ENCODE measurements at places on chromosomes 1 and 21. TPM values are rescaled to one million over a fixed set of nuclear protein-coding genes. Genes with fewer than 3 reads are reported as not detected.

Gene SPATA45
- total RNA-seq: not detected

Gene TMEM269
- total RNA-seq: 0.09 TPM

Gene S1PR1
- 106 TPM for total RNA-seq

Gene SETD4
- total RNA-seq: 30.3 TPM

- peaks cover 5% of the 10 kb centered on the region for H3K4me1 ChIP-seq
- H3K36me3 ChIP-seq: no peaks in the 10 kb centered on the region
These were observed 338.1 kb upstream of the SNX7 start for GRCh38 chr1:98323388-98323787.

DNA sequence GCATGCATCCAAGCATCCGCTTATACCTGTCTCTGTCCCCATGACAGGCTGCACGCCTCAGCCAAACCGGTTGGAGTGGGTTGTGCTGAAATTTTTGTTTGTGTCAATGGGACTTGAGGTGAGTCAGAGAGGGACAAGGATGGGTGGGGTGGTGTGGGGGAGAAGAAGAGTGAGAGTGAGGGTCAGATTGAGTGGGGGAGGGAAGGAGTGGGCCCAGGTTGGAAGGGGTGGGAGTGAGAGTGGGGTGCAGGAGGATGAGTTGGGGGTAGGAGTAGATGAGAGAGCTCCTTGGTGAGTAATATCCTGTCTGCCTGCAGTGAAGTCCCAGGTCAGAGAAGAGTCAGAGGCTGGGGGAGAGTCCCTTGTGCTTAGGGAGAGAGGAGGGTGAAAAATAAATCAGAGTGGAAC is 3.3 kb upstream of the NECTIN4 start:
- no peak overlapping the region for H3K4me3 ChIP-seq
- no peaks in the 10 kb centered on the region for H3K36me3 ChIP-seq
- peaks cover 11% of the 10 kb centered on the region for H3K4me1 ChIP-seq
- H3K27ac ChIP-seq: no peak overlapping the region
- H3K27me3 ChIP-seq: no peaks in the 10 kb centered on the region

DNA sequence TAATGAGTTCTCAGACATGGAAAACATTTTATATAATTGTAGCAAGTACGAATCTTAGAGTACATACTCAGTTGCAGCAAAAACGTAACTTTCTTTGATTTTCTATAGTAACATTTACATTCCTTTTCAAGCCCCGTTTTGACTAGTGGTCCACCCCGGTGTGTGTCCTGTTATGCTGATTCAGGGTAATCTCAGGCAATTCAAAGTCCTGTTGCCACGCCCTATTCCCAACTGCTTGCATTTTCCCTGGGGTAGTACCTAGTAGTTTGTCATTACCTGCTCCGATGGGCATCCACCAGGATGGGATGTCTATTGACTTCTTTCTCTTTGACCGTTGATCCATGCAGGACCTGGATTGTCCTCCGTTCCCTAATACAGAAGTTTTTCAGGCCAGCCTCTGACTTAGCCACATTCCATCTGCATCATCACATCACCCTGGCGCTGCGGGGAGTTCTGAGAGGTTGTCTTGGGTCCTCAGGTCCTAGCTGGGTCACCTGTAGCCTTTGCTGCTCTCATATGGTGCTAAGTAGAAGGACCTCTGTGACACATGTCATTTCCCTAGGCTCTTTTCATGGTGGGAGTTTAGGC is 15.0 kb upstream of the FCAMR start:
- no peaks in the 10 kb centered on the region for H3K36me3 ChIP-seq
- no peak overlapping the region for H3K4me3 ChIP-seq
- DNase-seq: no peak
- peaks cover 3% of the 10 kb centered on the region for H3K27me3 ChIP-seq

DNA sequence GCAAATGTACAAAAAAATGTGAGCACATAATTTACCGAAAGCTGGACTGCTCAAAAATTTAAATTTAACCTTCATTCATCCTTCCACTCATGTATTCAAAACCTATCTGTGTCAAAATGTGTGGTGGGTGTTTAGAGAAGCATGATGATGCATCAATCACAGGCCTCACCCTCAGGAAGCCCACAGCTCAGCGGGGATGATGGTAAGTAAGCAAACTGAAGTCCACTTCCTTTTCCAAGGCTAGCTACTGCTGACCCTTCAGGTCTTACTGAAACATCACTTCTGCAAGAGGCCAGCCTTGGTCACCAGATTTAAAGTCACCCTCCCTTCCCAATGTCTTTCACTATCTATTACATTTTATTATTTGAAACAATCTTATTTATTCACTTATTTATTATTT is 254.5 kb downstream of the DNM3 start:
- H3K27me3 ChIP-seq: no peaks in the 10 kb centered on the region
- no peaks in the 10 kb centered on the region for H3K36me3 ChIP-seq
- DNase-seq: no peak
- H3K4me1 ChIP-seq: peaks cover 2% of the 10 kb centered on the region

DNA sequence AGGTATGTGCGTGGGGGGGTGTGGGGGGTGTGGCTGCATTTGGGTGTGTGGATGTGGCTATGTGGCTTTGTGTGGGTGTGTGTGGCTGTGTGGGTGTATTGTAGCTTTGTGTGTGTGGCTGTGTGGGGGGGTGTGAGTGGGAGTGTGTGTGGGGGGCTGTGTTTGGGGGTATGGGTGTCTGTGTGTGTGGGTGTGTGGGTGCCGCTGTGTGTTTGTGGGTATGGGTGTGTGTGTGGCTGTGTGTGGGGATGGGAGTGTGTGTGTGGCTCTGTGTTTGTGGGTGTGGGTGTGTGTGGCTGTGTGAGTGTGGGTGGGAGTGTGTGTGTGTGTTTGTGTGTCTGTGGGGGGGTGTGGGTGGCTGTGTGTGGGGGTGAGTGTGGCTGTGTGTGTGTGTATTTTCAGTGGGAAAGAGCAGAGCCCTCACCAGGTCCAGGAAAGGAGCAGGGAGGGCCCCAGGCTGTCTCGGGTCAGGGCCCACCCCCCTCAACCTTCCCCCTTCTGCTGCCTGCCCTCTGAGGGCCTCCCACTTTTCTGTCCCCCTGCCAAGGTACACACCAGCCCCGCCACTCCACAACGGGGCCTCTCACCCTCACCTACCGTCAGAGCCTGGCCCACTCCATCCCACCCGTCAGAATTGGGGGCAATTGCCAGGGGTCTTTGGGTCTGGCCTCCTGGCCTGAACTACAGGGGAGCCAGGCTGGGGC is 1.9 kb upstream of the COL8A2 start:
- H3K4me1 ChIP-seq: no peaks in the 10 kb centered on the region
- no peak overlapping the region for H3K4me3 ChIP-seq
- H3K27me3 ChIP-seq: peaks cover 8% of the 10 kb centered on the region
- DNase-seq: no peak
- no peak overlapping the region for H3K27ac ChIP-seq

DNA sequence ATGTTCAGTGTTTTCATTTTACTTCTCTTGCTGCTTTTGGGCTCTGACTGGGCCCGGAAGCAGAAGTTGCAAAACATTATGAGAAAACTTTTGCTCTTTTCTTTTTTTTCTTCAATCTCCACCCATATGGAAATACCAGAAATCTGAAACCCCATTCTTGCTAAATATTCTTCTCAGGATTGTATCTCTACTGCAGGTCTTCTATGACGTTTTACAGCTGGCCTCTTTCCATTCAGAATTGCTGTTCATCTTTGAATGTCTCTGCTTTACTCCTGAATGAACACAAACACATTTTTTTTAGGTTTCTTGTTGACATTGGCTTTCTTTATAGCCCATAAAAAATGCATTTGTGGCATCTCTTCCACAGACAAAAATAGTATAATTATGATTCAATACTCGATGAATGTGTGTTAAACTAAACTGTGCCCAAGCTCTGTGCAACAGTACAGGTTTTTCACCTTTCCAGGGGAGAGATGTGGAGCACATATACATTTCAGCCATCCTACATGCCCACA is 18.8 kb downstream of the PTPRC start:
- H3K4me1 ChIP-seq: peaks cover 5% of the 10 kb centered on the region
- H3K27me3 ChIP-seq: no peaks in the 10 kb centered on the region
- no peak overlapping the region for H3K4me3 ChIP-seq
- H3K27ac ChIP-seq: no peak overlapping the region

GRCh38 chr1:156126630-156127534 is 12.4 kb downstream of the LMNA start:
- H3K27ac ChIP-seq: peak overlapping the region; percentile 95
- no peak overlapping the region for H3K4me3 ChIP-seq
- H3K27me3 ChIP-seq: no peaks in the 10 kb centered on the region
- peaks cover 4% of the 10 kb centered on the region for H3K36me3 ChIP-seq

DNA sequence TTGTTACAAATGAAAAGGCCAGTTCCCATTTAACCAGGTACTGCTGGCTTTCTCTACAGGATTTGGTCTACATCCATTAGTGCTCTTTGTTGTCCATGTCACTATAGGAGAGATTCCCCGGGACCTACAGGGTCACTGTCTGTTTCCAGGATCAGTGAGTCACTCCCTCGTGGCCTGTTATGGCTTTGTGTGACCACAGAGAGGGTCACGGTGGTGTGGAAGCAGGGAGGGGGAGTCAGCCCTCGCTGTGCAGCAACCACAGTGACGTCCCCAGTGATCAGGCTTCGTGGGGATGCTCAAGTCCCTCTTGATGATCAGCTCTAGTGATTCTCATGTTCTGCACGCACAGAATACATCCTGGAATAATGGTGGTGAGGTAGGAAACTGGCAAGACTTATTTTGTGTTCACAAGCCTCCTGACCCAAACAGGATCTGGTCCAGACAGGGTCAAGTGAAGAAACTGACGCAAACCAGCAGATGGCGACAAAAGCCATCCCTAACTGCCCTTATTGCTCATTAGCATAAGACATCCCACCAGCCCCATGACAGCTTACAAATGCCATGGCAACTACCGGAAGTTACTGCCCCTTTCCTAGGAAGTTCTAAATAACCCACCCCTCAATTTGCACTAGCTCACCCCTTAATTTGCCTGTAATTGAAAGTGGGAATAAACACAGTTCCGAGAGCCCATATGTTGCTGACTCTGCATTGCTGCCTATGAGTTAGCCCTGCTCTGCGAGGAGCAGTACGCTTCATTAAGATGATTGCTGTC is 98.5 kb downstream of the DISC1 start:
- no peaks in the 10 kb centered on the region for H3K4me1 ChIP-seq
- H3K36me3 ChIP-seq: no peaks in the 10 kb centered on the region
- DNase-seq: peak; percentile 59
- no peak overlapping the region for H3K4me3 ChIP-seq
- no peak overlapping the region for H3K27ac ChIP-seq

GRCh38 chr1:85290826-85291225 is 14.4 kb upstream of the BCL10 start:
- no peaks in the 10 kb centered on the region for H3K4me1 ChIP-seq
- no peak for DNase-seq
- no peaks in the 10 kb centered on the region for H3K36me3 ChIP-seq
- H3K4me3 ChIP-seq: no peak overlapping the region
- H3K27ac ChIP-seq: no peak overlapping the region
